ENCODE measurements at places on chromosomes 12 and 14.

DNA sequence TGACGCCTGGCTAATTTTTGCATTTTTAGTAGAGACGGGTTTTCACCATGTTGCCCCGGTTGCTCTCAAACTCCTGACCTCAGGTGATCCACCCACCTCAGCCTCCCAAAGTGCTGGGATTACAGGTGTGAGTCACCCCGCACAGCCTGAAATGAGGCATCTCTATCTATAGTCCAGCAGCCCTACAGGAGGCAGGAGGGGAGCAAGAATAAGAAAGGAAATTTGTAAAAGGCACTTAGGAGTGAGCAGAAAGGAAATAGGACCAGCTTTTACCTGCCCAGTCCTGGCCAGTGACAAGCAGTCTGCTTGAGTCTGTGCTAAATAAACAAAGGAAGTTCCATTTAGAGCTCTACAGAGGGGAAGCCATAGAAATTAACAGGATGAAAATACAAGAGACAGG lies 15.0 kb upstream of the PSMA6 start:
- no peak for DNase-seq

DNA sequence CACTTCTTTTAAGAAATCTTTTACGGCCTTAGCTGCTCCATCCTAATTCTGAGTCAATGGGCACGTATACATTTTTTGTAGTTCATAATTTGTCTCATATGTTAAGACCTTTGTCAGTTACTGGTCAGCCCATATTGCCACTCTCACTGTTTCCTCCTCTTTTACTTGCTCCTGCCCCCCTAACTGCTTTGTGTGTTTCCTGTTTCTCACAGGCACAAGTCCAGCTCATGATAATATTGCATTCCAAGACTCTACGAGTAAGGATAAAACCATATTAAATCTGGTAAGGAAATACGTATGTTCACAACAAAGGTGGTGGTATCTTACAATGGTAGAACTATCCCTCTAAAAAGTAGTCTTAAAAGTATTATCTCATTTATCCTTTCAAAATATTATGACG lies 111.7 kb downstream of the DNAI7 start:
- no peak for DNase-seq

- no peak for DNase-seq
Measured at GRCh38 chr14:88248606-88249005, 74.5 kb downstream of the KCNK10 start.

DNA sequence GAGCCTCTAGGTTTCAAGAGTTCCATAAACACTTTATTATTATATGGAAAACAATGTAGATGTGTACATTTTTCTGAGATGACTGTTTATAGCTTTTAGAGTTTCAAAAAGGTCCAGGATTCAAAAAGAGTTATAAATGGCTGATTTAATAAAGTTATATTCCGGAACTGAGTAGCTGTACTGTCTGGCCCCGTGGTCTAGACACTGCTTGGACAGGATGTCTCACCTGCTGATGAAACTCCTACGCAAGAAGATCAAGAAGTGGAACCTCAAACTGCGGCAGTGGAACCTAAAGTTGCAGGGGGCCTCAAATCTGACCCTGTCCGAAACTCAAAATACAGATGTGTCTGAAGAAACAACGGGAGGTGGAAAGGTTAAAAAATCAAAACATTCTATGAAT lies 69.7 kb downstream of the DCAF5 start:
- DNase-seq = no peak

DNA sequence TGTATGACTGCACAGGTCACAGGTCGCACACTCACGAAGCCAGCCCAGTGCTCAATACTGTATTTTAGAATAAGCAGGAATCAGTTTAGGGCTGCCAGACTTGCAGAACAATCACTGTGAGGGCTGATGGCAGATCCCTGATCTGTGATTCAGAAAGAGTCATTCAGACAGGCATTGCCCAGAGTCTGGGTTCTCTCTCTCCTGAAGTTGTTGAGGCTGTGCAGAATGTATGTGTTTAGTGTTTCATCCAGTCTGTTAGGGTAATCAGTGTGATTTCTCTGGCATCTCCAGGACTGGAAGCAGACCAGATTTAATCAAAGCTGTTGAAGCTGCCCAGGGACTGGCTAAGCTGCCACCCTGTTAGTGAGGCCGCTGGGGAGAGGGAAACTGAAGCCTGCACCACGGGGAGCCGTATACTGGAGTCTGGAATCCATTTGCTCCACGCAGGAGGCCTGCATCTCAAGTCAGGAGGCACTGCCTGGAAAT lies 69.3 kb downstream of the ETV6 start:
- no peak for DNase-seq

DNA sequence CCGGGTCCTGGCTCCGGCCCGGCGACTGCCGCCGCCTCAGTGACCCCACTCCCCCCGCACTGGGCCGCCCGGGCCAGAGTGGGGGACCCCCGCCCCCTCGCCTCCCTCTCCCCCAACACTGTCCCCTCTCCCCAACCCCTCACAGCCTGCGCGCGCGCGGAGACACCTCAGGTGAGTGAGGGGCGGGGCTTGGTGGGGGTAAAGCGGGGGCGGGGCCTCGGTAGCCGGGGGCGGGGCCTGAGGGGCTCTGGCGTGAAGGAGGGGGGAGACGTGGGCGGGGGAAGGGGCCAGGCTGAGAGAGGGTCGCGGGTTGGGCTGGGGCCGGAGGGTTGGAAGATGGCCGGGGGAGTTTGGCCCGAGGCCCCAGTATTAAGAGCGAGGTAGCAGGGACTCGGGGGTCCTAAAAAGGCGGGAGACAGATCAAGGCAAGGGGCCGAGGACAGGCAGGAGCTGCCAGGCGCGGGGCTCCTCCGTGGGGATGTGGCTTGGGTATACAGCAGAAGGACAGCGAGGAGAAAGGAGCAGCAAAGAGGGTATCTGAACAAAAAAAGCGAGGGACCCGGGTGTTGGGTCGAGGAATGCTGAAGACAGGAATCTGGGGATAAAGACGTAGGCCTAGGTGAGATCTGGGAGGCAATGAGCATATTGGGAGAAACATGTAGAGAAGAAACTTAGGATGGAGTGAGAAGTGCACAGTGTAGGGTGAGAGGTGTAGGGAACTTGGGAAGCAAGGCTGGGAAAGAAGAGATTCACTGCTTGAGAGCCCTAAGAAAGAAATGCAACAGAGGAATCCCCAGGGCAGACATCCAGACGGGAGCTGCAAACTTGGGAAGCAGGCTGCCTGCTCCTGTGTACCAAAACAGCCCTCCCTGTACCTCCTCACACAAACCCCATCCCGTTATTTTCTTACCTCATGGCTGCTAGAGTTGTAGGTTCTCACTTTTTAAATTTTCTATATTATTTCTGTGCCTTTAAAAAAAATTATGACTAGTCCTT lies 10.8 kb downstream of the SUOX start:
- peak; percentile 88 for DNase-seq

GRCh38 chr12:58530742-58531062 lies 389.6 kb downstream of the LRIG3 start:
- no peak for DNase-seq

- DNase-seq = no peak
Measured at GRCh38 chr14:67131691-67132090, 57.5 kb upstream of the GARIN2 start.

DNA sequence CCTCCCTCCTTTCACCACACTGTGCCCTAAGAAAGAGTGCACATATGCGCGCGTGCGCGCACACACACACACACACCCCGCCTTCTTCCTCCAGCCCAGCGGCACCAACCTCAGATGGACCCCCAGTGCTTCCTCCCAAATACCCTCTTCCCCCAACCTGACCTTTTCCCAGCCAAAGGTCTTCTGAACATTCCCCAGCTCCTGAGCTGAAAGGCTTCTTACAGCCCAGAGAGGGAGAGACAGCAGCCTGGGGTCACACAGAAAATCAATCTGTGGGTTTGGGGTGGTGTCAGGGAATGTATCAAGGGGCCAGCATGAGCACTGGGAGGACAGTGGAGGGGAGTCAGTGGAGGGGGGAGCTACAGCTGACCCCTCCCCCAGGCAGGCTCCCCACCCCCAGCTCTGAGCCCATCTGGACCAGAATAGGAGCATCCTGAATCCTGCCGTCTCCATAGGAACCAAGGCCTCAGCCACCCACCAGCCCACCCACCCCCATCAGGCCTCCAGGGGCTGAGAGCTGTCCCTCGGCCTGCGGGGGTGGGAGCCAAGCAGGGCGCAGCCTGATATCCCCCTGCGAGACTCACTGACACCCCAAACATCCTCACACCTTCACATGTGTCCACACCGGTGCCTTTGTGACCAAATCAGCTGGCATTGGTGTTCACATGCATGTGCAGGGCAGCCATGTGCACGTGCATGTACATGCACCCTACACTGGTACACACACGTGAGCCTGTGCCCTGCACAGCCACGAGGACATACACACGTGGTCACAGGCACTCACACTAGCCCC lies 5.7 kb downstream of the RASAL1 start:
- no peak for DNase-seq

DNA sequence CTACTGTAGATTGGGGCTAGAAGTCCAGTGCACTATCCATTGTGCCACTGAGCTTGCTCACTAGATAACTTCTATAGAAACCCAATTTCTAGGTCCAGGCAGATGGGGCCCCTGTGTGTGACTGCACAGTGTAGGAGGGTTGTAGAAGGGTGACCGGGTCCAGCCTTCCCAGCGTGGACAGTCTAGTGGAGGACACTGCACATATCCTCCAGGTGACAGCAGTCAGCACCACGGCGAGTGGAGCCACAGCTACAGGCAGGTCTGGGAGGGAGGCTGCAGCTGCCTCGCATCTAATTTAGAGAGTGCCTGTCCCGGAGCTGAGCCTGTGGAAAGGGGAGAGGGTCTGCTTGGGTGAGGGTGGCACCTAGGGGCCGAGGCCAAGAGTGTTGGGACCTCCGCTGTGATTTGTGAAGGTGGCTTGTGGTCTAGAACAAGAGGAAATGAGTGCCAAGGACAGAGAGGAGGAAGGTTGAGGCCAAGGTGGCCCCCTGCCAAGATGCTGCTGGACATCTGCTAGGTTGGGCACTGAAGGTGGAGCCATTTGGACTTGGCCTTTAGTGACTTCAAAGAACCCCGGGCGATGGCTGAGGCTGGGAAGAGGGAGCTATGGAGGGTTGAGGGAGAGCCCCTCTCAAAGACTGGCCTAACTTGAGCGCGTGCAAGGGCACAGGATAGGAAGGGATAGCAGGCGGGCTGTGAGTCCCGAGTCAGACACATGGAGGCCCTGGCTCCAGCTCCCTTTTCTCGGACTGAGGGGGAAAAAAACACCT lies 46.0 kb upstream of the TRAF3 start:
- DNase-seq = no peak

DNA sequence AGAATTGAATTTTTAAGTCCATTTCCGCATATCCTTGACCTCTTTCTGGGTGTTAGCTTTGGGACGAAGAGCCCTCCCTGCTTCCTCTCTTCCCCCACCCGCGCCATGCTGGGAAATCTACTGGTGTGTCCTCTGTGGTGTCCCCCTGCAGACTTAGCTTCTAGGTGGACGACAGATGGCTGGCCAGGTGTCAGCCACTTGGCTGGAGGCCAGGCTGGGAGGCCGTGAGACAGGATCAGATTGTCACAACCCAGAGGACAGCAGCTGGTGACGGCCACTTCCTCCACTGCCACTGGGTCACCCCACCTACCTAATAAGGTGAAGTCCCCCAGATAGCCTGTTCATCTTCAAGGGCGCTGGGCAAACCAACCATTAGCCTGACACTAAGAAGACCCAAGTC lies 13.3 kb upstream of the DTX1 start:
- no peak for DNase-seq

DNA sequence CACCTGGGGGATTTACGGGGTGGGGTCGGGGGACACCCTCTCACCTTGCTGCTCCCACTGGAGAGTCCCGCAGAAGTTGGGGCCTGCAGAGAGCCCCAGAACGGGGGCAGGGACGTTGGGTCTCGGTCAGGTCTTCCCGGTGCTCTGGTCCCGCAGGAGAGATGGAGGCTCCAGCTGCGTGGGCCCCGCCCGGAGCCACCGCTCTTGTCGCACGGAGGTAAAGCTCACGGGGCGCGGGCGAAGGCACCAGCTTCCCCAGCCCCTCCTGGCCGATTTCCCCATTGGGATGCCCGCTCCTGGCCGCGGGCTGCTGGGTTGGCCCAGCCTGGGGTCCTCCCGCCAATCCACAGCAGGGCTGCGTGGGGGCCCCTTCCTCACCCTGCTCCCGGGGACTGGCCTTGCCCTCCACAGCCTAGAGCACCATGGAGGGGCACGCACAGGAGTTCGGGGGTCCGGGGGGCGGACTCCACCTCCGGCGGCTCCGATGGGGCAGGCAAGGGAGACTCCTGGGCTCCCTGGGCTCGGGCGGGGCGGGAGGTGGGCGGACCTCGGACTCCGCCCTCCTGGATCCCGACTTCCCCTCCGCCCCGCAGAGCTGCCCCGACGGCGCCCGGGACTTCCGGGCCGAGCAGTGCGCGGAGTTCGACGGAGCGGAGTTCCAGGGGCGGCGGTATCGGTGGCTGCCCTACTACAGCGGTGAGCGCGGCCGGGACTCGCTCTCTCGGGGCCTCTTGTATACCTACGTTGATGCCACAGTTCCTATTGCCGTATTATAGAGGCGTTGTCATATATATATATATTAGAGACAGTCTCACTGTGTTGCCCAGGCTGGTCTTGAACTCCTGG lies 8.4 kb downstream of the PAPLN start:
- DNase-seq = peak; percentile 81

DNA sequence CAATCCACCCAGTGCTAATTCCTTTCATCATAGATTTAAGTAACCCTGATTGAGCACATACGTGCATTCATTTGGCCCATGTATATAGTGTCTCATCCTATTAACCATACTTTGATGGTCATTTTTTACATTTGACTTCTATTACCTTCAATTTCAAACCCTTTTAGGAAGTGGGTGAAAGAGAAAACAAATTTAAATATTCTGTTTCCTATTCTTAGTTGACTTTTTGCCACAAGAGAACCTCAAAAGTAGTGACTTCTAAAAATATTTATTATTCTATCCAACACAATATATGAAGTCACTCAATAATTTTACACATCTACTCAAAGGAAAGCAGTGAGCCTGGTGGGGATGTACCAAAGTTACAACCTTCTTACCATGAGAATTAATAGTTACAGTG lies 164.9 kb downstream of the CEP128 start:
- no peak for DNase-seq

GRCh38 chr12:40907115-40907527 lies 214.9 kb downstream of the CNTN1 start:
- peak; percentile 28 for DNase-seq

DNA sequence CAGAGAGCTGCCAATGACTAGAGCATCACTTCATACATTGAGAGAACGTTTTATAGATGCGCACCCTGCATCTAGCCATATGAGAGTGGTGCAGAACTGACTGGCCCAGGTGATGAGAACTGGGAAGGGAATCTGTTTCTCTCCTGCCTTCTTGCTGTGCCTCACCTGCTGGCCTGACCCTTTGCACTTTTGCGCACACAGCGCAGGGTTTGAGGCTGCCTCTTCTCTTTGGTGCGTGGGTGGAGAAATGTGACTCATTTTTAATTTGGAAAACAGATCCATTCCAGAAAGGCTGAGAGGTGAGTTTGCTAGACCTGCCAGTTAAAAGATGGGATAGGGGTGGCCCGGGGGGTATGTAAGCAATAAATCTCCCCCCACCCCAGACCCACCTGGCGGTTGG lies 453 bp upstream of the ESRRB start:
- DNase-seq = no peak

DNA sequence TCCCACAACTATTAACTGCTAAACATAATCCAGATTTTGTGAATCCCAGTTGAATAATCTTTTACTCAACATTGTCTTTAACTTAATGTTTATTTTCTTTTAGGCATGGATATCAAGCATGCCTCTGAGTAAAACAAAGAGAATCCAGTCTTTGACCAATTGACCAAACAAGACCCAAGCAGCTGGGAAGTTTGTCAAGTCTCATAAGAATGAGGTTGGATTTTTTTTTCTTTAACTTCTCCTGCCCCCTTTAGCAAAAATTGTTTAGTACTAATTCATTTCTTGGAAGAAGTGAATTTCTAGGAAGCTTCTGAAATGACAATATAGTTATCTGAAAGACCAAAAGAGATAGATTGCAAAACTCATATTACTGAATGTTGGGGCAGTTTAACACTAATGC lies 89.9 kb downstream of the OTOGL start:
- DNase-seq = no peak

Data from GM13976 (cell line).